T-helper 9 cell (primary cell): ENCODE measurements at places on chromosomes 11 and 22.
A peak's percentile ranks its signal among the peaks of the same experiment; 100 is the strongest.

- peak; percentile 49 for DNase-seq
Observed at GRCh38 chr11:3853899-3854659, 1.4 kb upstream of the STIM1 start.

DNA sequence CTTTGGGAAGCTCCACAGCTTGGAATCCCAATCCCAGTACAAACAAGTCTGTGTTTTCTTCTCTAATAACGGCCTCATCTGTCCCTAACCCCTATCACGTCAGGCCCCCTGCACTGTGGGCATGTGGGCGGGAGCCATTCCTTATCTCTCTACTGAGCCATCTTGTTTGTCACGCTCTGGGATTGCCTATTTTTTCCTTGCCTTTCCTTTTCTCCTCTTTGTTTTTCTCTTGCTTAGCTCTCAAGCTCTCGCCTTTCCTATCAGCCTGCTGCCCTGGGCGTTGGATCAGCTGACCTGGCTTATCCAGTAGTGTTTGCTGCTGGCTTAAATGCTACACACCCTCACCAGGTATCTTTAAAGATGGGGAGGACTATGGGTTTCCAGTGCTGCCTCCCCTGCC lies 35.8 kb downstream of the ARHGAP1 start:
- no peak for DNase-seq

DNA sequence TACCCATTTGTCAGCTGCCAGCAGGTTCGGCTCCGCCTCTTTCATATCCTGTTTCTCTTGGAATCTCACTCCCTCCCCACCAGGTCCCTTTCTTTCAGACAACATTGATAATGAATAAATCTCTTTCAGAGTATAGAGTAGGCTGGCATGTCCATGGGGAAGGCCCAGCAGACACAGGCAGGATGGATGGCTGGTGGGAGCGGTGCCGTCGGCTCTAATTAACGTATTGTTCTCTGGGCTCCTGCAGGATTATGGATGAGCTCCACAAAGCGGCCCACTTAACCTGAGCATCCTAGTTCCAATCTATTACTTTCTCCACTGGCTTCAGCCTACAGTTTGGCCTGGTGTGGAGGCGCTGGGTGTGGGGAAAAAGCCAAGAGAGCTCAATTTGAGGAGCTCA lies 588.0 kb downstream of the BUD13 start:
- no peak for DNase-seq

GRCh38 chr11:2593393-2593950 lies 106.3 kb downstream of the KCNQ1OT1 start:
- DNase-seq, result no peak

DNA sequence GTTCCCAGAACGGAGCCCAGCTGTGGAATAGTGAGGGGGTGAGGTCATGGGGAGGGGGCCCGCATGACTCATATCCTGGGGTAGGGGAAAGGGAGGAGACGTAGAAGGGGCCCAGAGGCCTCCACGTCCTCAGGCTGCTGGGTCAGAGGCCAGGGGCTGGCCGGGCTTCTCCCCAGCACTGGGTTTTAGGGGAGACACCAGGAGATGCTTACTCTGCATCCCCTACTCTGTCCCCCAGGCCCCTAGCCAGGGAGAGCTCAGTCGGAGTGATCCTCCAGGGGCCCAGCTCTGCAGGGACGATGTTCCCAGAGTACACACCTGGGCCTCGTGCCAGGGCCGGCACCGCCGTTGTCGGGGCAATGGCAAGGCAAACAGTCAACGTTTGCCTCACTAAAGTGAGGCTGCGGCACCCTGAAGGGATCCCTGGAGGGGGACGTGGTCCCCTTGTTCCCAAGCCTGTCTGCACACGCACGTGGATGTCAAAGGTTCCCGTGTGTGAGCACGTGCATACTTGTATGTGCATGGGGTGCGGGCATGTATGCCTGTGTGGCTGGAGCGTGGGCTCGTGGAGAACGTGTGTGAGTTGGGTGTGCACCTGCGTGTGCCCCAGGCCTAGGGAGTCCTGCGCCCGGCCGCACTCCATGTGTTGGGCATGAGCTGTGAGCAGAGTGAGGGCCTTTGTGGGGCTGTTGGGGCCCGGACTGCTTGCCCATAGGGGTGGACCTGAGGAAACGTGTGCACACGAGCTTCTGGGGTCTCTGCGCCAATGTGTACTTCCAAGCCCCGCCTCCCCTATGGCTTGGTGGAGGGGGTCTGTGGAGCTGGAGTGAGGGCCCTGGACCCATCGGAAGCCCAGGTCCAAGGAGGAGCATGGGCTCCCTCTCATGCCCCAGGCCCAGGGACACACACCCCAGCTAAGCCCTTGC lies 14.2 kb downstream of the PRR33 start:
- DNase-seq, result no peak

- DNase-seq, result no peak
Observed at GRCh38 chr11:82082976-82083375, 650.7 kb downstream of the FAM181B start.

GRCh38 chr22:26558248-26558895 lies 31.6 kb downstream of the TPST2 start:
- no peak for DNase-seq

GRCh38 chr11:13767471-13767870 lies 99.0 kb downstream of the FAR1 start:
- DNase-seq, result no peak

DNA sequence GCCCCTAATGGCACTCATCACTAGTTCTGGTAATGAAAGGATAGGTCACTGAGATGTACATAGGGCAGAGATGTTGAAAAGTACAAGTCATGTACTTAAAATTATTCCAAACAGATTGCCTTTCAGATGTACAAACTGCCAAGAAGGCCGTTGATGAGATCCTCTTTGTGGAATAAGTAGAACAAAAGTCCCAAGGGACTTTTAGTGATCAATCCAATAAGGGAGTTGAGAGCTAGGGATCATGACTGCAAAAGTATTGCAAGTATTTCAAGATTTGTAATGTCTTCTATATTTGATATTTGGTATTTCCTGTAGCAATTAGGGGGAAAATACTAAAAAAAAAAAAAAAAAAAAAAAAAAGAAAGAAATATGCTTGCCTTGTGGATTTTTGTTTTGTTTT lies 82.2 kb downstream of the ATG16L2 start:
- DNase-seq, result no peak

DNA sequence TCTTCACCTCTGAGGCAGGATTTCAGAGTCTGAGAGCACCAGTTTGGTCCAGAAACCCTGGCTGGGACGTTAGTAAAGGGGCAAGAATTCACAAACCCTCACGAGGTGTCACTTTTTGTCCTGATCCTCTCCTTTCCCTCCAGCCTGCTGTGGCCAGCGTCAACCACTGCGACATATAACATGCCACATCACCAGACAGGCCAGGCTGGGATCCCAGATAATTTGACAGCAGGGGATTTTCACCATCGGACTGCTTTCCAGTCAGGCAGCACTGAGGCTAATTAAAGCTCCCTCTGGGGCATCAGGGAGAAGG lies 36.8 kb upstream of the RBFOX2 start:
- DNase-seq, result no peak

GRCh38 chr11:111452146-111452545 lies 60.0 kb downstream of the BTG4 start:
- no peak for DNase-seq

GRCh38 chr22:26587991-26588613 lies 1.8 kb downstream of the TPST2 start:
- DNase-seq, result no peak

- DNase-seq, result no peak
Observed at GRCh38 chr11:118742304-118742703, 48.7 kb downstream of the DDX6 start.

DNA sequence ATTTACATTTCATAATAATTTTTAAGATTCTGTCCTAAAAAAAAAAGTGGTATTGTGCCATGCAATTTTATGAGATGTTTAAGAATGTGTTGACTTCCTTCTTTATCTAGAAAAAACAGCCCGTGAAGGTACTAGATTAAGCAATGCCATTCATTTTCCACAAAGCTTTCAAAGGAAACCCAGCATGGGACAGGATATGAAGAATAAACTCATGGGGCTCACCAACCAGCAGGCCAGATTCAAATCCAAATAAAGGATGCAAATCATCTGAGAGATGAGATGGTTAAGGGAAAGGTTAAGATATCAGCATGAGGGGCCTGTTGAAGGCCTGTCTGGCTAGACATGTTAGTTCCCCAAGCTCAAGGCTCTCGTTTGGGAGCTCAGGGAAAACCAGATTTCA lies 199.1 kb downstream of the SWAP70 start:
- no peak for DNase-seq

DNA sequence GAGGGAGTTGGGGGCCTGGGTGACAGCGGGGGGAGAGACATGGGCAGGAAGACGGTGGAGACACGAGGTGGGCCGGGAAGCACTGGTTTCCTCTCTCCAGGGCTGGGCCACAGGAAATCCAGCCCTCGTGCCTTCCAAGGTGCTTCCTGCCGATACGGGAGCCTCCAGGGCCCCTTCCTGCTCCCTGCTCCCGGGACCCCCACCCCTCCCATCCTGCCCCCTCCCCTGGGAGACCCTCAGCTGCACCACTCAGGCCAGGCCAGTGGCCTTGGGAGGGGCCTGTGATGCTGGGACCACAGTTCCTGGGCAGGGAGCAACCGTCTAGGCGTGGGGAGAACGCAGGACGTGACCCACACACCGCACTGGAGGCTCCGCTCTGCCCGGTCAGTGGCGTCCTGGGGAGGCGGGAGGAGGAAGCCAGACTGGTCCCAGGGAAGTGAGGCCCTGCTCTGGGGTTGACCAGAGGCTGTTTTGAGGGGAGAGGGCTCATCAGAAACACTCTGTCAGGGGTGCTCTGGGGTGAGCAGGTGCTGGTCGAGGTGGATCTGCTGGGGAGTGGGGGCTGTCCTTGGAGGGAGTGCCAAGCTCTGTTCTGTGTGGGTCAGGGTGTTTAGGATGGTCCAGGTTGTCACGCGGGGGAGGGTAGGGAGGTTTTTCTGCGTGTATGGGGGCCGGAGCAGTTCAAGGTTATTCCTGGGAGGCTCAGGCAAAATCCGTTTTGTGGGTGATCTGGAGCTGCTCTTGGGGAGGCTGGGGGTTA lies at the start of gene SHANK3:
Gene SHANK3 (plus strand): TSS at position 353 of the 760 bp plus-strand sequence.
- no peak for DNase-seq

DNA sequence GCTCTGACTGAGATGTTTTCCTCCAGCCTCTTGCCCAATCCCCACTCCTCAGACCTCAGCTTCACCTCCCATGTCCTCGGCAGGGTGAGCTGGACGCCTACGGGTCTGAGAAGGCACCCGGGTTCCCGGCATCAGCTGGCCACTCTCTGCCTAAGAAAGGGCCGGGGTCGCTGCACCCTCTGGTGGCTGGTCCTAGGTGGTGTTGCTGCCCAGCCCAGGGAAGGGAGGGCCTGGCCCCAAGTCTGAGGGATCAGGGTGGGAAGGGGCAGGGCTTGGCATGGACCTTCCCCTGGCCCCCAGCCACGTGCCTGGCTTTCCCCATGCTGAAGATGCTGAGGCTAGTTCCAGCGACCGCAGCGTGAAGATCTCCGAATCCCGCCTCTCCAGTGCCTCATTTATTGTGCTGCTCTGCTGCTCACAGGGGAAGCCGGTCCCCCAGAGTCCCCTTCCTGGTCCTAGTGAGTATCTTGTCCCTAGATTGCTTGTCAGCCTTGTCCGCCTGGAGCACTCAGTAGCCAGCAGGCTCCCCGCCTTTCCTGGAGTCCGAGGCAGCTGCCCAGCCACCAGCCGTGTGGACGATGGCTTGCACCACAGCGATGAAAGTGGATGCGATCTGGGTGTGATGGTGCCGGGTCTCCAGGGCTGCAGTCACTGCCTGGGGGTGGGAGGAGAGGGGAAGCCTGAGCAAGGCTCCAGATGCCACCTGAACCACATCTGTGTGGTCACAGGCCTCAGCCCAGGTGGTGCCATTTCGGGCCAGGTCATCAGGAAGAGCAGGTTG lies 2.9 kb upstream of the GGT5 start:
- peak; percentile 16 for DNase-seq

- no peak for DNase-seq
Observed at GRCh38 chr11:3163241-3163981, 1.7 kb downstream of the OSBPL5 start.

DNA sequence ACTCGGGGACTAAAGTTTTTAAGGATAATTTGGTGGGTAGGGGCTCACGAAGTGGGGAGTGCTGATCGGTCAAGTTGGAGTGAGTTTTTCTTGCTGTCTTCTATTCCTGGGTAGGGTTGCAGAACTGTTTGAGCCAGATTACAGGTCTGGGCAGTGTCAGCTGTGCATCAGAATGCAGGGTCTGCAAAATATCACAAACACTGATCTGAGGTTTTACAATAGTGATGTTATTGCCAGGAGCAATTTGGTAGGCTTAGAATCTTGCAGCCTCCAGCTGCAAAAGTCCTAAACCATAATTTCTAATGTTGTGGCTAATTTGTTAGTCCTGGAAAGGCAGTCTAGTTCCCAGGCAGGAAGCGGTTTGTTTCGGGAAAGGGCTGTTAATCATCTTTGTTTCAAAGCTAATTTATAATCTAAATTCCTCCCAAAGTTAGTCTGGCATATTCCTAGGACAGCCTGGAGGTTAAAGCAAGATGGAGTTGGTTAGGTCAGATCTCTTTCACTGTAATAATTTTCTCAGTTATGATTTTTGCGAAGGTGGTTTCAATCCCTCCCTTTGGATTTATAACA lies 39.7 kb upstream of the CALCA start:
- no peak for DNase-seq

DNA sequence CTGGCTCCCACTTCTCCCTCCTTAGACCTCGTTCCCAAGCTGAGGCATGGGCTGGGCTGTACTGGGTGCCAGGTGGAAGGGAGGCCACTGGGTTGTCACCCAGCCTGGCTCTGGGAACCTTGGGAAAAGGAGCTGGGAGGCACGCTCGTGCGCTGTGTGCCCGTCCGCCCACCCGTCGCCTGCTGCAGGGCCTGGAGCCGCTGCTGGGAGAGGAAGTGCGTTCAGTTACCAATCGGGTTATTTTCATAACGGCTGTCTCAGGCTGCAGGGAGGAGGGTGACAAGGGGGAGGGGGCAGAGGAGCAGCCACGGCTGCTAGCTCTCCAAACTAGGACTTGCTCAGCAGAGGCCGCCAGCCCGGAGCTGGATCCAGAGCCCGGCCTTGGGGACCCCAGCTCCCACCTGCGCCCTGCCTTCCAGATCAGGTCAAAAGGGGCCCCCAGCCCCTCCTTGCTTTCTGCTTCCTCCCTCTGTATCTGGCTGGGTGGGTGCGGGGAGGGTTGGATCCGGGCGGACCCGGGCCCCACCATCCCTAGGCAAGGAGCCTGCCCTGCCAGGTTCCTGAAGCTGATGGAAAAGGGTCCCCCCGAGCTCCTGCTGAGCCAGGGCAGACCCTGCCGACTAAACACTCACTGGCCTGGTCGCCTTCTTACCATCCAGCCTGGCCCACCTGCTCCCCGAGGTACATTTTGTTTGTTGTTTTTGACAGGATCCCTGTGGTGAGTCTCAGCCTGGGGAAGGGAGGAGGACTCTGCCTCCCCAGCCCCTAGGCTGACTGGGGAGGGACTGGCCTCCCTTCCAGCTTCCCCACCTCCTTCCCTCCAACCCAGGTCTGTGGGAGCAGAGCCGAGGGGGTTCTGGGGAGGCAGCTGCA lies 14.3 kb downstream of the DGKZ start:
- no peak for DNase-seq

DNA sequence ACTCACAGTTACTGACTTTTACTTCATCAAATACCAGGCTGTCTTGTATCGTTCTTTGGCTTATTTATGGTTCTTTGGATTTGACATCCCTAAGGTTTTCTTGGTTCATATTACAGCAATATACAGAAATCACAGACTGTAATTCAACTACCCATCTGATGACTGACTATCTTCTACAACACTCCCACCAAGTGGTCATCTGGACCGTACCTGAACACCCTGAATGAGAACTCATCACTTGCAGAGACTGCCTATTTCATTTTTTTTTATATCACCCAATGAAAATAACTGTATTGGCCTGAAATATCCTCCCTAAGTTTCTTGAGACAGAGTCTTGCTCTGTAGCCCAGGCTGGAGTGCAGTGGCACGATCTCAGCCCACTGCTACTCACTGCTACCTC lies 9.5 kb upstream of the UPB1 start:
- no peak for DNase-seq
